ENCODE measurements at places on chromosomes 7 and 10. TPM values are rescaled to one million over a fixed set of nuclear protein-coding genes. Genes with fewer than 3 reads are reported as not detected.
A peak's percentile ranks its signal among the peaks of the same experiment; 100 is the strongest.

DNA sequence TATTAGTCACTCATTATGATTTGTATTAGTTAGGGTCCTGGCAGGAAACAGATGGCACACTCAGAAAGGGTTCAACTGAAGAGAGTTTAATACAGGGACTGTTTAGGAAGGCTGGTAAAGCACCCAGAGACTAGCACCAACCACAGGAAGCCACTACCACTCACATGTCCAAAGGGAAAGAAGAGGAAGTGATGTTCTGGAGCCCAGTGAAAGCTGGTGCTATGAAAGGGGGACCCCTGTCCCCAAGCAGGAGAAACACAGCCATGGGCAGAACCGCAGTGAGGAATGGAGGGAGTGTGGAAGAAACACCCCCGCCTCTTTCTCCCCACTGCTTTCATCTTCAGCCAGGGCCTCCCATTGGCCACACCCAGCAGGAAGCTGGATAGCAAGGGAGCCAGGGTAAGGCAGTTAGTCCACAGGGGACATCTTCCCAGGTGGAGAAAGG, 3.2 kb upstream of the VSIR start:
- H3K36me3 ChIP-seq = no peaks in the 10 kb centered on the region
- H3K27ac ChIP-seq = no peak overlapping the region
- no peak overlapping the region for H3K4me3 ChIP-seq
- peaks cover 2% of the 10 kb centered on the region for H3K4me1 ChIP-seq
- H3K27me3 ChIP-seq = no peaks in the 10 kb centered on the region
- DNase-seq = no peak

DNA sequence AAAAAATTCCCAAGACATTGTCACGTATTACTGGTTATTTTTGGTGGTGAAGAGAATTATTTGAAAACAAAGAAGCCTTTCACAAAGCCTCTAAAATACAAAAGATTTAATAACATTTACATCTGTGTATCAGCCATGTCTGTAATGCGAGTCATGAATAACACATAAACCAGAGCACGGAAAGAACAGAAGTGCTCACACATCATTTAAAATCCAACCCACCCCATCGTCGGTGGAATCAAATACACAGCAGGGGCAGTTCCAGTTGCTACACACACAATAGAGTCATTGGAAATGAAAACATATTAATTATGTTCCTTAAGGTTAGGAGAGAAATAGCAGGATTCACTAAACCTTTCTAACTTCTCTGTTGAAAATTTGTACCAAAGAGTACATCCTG, 1097.3 kb downstream of the KCNMA1 start:
- H3K27ac ChIP-seq = no peak overlapping the region
- H3K27me3 ChIP-seq = no peaks in the 10 kb centered on the region
- no peaks in the 10 kb centered on the region for H3K4me1 ChIP-seq

GRCh38 chr10:109480836-109481235, 442.5 kb downstream of the XPNPEP1 start:
- no peak overlapping the region for H3K4me3 ChIP-seq
- no peak for DNase-seq
- H3K27me3 ChIP-seq = no peaks in the 10 kb centered on the region
- H3K36me3 ChIP-seq = no peaks in the 10 kb centered on the region
- H3K4me1 ChIP-seq = no peaks in the 10 kb centered on the region

DNA sequence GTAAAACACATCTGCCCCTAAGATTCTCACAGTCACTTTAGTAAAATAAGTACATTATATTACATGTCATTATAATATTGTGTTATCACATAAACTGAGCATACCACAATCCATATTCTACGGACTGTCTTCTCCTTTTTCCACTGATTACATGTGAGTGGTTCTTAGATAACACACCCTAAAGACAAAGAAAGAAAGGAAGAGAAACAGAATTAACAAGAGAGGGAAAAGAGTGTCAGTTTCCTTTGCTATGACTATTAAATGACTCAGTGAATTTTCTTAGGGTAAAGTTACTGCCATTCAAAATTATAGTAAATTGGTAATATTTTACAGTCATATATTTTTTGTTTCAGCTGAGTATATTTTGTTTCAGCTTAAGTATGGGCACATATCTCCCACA, 268.3 kb downstream of the TWIST1 start:
- DNase-seq = no peak
- no peaks in the 10 kb centered on the region for H3K4me1 ChIP-seq
- H3K4me3 ChIP-seq = no peak overlapping the region
- no peak overlapping the region for H3K27ac ChIP-seq
- H3K27me3 ChIP-seq = no peaks in the 10 kb centered on the region
- no peaks in the 10 kb centered on the region for H3K36me3 ChIP-seq

DNA sequence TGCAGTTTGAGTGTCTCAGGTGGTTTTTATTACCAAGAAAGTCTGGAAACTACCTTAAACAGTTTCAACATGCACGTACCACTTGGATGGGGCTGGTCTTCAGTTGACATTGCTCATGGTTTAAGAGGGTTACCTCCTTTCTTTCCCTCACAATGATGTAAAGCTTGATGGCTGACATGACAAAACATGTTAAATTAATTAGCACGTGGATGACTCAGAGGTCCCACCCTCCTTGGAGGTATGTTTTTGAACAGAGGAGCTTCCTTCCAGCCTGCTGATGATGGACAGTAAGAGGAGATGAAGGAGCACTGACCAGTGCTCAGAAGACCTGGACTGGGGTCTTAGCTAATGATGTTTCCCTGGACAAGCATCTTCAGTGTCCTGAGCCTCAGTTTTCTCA, 322.3 kb upstream of the PODXL start:
- H3K27me3 ChIP-seq = no peaks in the 10 kb centered on the region
- no peak overlapping the region for H3K4me3 ChIP-seq
- H3K27ac ChIP-seq = no peak overlapping the region
- H3K4me1 ChIP-seq = no peaks in the 10 kb centered on the region

DNA sequence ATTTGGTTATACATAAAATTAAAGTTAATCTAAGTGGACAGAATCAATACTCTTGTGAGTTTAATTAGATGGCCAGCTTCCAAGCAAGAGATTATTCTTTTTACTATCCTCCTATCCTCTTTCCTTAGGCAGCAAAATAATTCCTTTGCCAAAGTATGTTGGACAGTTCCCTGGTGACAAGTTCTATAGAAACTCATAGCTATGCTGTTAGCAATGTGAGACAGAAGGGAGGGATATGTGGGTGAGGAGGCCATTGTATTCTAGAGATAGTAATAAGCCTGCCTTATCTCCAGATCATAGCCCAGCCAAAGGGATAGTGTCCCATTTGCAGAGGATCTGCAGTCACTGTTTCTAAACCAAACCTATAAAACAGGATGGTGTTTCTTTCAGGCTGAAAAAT, 181.6 kb upstream of the HDAC9 start:
- no peak for DNase-seq
- H3K27me3 ChIP-seq = no peaks in the 10 kb centered on the region
- no peaks in the 10 kb centered on the region for H3K4me1 ChIP-seq
- H3K36me3 ChIP-seq = no peaks in the 10 kb centered on the region

DNA sequence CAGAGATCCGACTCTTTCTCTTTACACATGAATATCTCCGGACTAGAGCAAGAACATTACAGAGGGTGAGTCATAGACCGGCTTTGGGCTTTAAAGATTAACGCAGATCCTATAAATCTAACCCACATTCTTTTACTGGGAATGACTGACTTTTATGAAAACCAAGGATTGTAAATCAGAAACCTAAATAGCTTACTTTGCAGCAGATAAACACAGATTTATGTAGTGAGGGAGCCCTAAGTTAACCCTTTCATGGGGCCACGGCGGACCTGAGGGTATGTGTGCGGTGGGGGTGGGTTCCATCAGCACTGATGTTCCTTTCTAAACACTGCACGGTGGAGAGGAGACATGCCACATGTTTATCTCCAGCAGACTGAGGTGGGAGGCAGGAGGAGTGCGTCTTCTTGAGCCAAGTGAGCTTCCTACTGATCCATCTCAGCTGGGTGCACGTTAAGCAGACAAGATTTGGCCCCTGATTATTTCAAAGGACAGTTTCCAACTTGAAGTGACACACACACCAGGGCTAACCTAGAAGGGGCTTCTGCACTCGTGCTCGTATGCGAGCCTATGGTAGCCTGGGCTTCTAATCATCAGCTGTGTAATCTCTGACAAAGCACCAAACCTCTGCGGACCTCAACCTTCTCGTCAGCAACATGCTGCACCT, 127.6 kb downstream of the WDR11 start:
- DNase-seq = no peak
- peaks cover 29% of the 10 kb centered on the region for H3K27me3 ChIP-seq
- peak overlapping the region; percentile 55 for H3K4me3 ChIP-seq
- no peak overlapping the region for H3K27ac ChIP-seq
- no peaks in the 10 kb centered on the region for H3K4me1 ChIP-seq

SLIT1 gene
- total RNA-seq = 0.16 TPM

ASAH2 gene
- 0.59 TPM for total RNA-seq

ITGB8 gene
- total RNA-seq = 154 TPM

IFRD1 gene
- 91.8 TPM for total RNA-seq

SH2D4B gene
- 0.16 TPM for total RNA-seq

AKR1D1 gene
- total RNA-seq = 0.59 TPM
